Heart left ventricle (tissue), 16 donors: ENCODE measurements at places on chromosomes 3 and 15. TPM values are rescaled to one million over a fixed set of nuclear protein-coding genes. Genes with fewer than 3 reads are reported as not detected.

Gene SLC22A13
- not detected for total RNA-seq

Gene CTXN2
- total RNA-seq: not detected

Gene THOC7
- 81.6 TPM for total RNA-seq

DNA sequence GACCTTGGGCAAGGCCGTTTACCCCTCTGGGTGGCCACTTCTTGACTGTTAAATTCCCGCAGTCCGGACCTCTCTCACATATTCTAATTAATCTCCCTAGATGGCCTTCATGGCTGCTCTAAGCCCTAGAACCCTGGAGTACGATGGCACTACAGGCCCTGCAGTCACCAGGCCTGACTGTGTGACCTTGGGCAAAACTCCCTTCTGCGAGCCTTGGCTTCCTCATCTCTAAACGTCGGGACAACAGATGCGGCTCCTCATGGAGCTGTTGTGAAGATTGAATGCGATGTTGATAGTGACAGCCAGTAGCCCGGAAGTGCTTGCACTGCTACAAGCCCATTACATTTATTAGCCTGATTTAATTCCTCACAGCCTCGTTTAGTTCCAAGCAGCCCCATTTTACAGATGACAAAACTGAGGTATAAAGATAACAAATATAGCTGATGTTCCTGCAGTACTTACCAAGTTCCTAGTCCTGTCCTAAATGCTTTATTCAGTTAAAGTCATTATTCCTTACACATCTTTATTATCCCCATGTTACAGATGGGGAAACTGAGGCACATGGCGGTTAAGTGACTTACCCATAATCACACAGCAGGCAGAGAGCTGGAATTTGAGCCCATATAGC is 10.3 kb downstream of the EPHB3 start:
- DNase-seq: no peak

DNA sequence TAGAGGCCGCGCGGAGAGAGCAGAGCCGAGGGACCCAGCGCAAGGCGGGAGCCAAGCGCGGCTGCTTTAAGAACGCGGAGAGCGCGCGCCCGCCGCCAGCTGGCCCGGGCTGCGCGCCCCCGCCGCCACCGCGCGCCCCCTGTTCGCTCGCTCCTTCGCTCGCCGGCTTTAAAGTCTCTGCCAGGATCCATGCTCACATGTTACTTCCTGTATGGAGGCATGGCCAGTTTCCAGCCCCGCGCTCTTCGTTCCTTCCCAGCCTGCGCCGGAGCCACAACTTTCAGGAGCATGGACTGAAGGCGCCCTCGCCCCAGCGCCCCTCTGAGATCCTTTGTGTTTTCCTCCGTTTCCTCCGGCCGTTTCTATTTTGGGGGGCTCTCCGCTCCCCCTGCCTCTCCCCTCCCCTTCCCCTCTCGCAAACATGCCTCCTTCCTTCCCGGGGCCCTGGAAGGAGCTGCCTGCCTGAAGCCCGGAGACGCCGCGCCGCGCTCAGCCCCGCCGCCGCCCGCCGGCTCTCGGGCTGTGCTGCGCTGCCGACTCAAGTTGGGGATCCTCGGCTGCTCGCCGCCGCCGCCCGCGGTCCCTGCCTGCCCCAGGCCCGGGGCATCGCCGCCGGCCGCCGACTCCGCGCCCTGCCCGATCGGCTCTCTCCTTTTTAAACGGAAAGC is at the start of gene PTPRG:
TSS of gene PTPRG (plus strand) at position 198 of the 668 bp plus-strand sequence. CDS start 717 bp downstream, outside the sequence.
- peak; percentile 92 for DNase-seq

DNA sequence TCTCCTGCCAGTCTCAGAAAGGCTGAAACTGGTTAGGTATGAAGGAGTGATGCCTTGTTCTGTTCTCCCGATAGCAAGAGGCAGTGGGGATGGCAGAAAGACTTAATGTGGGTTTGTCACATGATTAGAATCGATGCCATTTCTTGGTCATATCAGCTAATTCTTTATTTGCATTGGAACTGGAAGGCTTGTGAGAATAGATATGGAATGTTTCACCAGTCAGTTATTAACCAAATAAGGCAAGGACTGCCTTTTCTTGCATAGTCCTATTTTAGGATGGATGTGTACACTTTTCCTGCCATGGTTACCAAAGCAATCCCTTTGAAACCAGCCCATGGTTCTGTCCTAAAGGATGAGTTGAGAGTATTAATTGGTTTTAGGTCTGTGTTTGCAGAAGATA is 33.7 kb downstream of the FILIP1L start:
- DNase-seq: no peak

DNA sequence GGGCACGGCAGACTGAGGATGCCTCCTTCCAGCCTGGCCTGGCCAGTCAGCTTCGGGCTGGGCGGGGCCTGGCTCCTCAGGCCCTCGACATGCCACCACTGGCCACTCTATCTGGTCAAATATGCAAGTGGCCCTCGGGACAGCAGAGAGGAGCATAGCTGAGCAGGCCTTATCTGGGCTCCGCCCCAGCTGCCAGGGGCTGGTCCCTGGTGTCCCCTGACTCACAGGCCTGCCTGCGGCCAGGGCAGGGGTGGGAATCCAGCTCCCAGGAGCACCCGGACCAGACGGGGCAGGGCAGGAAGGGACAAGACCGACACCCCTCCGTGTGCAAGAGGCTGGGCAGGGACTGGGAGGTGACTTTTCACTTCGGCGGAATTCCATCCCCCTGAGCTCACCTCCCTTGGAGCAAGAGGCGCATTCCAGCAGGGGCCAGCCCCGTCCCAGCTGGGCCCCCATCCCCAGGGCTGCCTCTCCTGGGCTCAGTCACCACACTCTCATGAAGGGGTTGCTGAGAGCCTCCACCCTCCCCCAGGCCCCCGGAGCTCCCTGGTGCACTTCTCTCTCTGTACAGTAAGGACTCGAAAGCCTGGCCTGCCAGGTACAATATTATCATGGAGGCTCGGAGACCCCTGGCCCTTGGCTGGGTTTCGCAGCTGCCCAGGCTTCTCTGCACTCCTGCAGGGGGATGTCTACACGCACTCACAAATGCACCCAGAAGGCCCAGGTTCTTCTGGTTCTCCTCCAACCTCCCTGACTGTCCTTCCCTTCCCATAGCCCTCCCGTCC is 29.5 kb downstream of the WNT7A start:
- no peak for DNase-seq

- DNase-seq: no peak
Observed at GRCh38 chr3:15973940-15974339, 176.2 kb upstream of the ANKRD28 start.

DNA sequence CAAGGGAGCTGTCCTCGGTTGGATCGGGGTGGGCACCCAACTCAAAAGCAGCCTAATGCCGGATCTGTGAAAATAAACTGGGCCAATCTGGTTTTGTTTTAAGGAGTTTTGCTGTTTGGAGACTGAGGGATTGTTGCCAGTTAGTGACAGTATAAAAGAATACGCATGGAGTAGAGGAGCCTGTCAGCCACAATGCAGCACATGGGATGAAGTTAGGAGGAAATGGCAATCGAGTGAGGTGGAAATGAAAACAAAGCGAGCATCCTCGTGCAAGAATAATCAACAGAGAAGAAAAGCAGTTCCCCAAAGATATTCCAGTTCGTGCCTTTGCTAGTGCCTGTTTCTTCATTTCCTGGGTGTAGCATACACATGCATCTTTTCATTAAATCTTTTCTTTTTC is 108.4 kb upstream of the RORA start:
- DNase-seq: no peak
